ENCODE measurements at places on chromosomes 12 and 14. TPM values are rescaled to one million over a fixed set of nuclear protein-coding genes. Genes with fewer than 3 reads are reported as not detected.

ANKRD33 gene
- total RNA-seq: 1.6 TPM

NFATC4 gene
- 12.2 TPM for total RNA-seq

TRIAP1 gene
- total RNA-seq: 35.2 TPM

GDF3 gene
- total RNA-seq: 144 TPM

TMEM106C gene
- total RNA-seq: 15.6 TPM

KRT75 gene
- total RNA-seq: not detected

CAPZA3 gene
- not detected for total RNA-seq

AVPR1A gene
- not detected for total RNA-seq

CFAP251 gene
- total RNA-seq: 0.24 TPM

LPAR5 gene
- total RNA-seq: not detected

MDM1 gene
- total RNA-seq: 14.2 TPM

HOXC9 gene
- not detected for total RNA-seq

WDHD1 gene
- total RNA-seq: 70.4 TPM

SSTR1 gene
- total RNA-seq: 10.8 TPM

TAS2R9 gene
- total RNA-seq: not detected

ARMH4 gene
- total RNA-seq: 2.4 TPM

POTEG gene
- total RNA-seq: not detected

MMP17 gene
- 75.7 TPM for total RNA-seq

PLEKHD1 gene
- 0.10 TPM for total RNA-seq

HOXC4 gene
- not detected for total RNA-seq

MYO1H gene
- total RNA-seq: not detected

PLEK2 gene
- total RNA-seq: not detected

SYNDIG1L gene
- total RNA-seq: 0.76 TPM

CD163 gene
- 0.14 TPM for total RNA-seq

ZDHHC22 gene
- total RNA-seq: 11.6 TPM

SELPLG gene
- 0.10 TPM for total RNA-seq

PROX2 gene
- total RNA-seq: not detected

NGB gene
- total RNA-seq: not detected

CEBPE gene
- 0.44 TPM for total RNA-seq

FAM90A1 gene
- total RNA-seq: 2.6 TPM

CMTM5 gene
- 0.14 TPM for total RNA-seq

ASCL1 gene
- not detected for total RNA-seq

NCKAP5L gene
- total RNA-seq: 22.3 TPM

SLC17A8 gene
- not detected for total RNA-seq

BHLHE41 gene
- 0.14 TPM for total RNA-seq

MYBPC1 gene
- not detected for total RNA-seq

TSHR gene
- total RNA-seq: not detected

TRIM9 gene
- 0.73 TPM for total RNA-seq

TTC9 gene
- total RNA-seq: 12.1 TPM

AACS gene
- 37.4 TPM for total RNA-seq

RNASE3 gene
- total RNA-seq: not detected

KRT7 gene
- total RNA-seq: 0.80 TPM

WIF1 gene
- total RNA-seq: 0.07 TPM

PNN gene
- total RNA-seq: 24.0 TPM

TRHDE gene
- 3.5 TPM for total RNA-seq

CACNA2D4 gene
- total RNA-seq: 0.22 TPM

ADAM20 gene
- 0.10 TPM for total RNA-seq

RTL1 gene
- total RNA-seq: not detected

SERPINA4 gene
- not detected for total RNA-seq

KRT72 gene
- total RNA-seq: not detected

CNIH1 gene
- total RNA-seq: 98.5 TPM

TSPAN8 gene
- total RNA-seq: not detected

RNASE12 gene
- not detected for total RNA-seq

SLC6A15 gene
- total RNA-seq: 26.4 TPM

KERA gene
- not detected for total RNA-seq

MGST1 gene
- total RNA-seq: 120 TPM

FBRSL1 gene
- total RNA-seq: 26.6 TPM

ACVRL1 gene
- 0.07 TPM for total RNA-seq

Measured in H7 (cell line).